ENCODE measurements at places on chromosomes 5 and 9. TPM values are rescaled to one million over a fixed set of nuclear protein-coding genes. Genes with fewer than 3 reads are reported as not detected.

SGCD gene
- 0.85 TPM for total RNA-seq

TTC1 gene
- total RNA-seq: 58.7 TPM

TSSK1B gene
- total RNA-seq: under 0.01 TPM

RNF20 gene
- 31.9 TPM for total RNA-seq
